ENCODE measurements at places on chromosomes 16 and 17.

DNA sequence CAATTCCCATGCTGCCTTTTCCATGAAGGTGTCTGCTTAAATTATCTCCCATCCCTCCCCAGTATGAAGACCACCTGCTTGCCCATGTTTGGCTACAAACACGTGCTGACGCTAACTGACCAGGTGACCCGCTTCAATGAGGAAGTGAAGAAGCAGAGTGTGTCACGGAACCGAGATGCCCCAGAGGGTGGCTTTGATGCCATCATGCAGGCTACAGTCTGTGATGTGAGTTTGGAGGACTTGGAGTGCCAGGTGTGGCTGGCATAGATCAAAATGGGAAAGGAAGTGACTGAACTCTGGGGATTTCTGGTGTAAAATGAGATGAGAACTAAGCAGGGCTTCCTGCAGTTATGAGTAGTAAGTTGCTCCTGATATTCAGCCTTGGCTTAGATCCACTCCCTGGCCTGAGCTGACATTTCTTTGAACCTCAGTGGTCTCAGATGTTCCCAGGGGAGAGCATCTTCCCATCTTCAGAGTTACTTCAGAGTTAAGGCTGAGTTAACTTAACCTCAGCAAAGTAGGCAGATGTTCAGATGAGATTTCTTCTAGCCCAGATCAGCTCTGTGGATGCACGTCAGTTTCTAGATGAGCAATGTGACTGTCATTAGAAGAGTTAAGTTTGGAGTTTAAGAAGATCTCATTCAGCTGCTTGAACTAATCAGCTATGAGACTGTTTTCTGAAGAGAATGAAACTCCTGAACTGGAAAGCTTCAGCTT, 32.7 kb downstream of the ITGB3 start:
- DNase-seq: no peak

- DNase-seq: no peak
Measured at GRCh38 chr17:45073414-45074070, 12.4 kb downstream of the NMT1 start.

DNA sequence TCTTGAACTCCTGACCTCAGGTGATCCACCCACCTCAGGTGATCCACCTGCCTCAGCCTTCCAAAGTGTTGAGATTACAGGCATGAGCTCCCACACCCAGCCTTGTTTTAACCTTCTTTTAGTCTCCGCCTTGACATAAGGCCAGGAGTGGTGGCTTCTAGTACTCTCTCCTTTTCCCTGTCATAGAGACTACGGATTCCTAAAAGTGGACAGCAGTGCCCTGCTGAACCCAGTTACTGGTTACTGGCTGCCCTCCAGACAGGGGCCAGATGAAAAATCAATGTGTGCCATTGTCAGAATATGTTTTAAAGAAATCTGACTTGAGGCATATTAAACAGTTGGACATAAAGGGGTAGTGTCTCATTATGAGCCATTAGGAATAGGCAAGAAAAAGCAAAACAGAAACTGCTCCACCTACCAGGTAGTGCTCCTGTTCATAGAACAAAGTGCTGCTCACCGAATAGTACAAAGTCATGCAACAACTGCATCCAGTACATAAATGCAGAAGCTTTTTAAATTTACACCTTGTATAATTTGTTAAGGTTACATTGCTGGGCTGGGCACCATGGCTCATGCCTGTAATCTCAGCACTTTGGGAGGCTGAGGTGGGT, 32.1 kb downstream of the TRIM25 start:
- DNase-seq: no peak

- no peak for DNase-seq
Measured at GRCh38 chr16:19858340-19859018, 26.2 kb downstream of the GPRC5B start.

GRCh38 chr17:44210342-44211192, 8.9 kb downstream of the UBTF start:
- peak; percentile 27 for DNase-seq

DNA sequence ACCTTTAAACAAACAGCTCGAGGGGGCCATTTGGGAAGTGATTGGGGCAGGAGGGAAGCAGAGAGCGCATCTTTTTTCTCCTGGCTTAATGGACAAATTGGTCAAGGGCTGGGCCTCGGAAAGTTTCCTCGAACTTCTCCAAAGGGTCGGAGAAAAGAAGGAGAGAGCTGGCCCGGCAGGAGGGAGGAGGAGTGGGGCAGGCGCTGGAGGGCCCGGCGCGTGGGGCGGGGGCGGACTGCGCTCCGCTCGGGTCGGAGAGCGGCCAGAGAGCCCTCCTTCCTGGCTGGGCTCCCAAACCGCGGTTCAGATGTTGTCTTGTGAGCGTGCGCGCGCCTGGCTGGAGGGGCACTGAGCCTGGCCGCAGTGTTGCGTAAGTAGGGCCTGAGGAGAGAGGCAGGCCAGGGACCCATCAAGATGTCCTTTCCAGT, 1.2 kb downstream of the MMP2 start:
- no peak for DNase-seq

GRCh38 chr16:11051879-11052808, 107.8 kb downstream of the CLEC16A start:
- DNase-seq: no peak

- no peak for DNase-seq
Measured at GRCh38 chr17:13476720-13477119, 125.0 kb downstream of the HS3ST3A1 start.

DNA sequence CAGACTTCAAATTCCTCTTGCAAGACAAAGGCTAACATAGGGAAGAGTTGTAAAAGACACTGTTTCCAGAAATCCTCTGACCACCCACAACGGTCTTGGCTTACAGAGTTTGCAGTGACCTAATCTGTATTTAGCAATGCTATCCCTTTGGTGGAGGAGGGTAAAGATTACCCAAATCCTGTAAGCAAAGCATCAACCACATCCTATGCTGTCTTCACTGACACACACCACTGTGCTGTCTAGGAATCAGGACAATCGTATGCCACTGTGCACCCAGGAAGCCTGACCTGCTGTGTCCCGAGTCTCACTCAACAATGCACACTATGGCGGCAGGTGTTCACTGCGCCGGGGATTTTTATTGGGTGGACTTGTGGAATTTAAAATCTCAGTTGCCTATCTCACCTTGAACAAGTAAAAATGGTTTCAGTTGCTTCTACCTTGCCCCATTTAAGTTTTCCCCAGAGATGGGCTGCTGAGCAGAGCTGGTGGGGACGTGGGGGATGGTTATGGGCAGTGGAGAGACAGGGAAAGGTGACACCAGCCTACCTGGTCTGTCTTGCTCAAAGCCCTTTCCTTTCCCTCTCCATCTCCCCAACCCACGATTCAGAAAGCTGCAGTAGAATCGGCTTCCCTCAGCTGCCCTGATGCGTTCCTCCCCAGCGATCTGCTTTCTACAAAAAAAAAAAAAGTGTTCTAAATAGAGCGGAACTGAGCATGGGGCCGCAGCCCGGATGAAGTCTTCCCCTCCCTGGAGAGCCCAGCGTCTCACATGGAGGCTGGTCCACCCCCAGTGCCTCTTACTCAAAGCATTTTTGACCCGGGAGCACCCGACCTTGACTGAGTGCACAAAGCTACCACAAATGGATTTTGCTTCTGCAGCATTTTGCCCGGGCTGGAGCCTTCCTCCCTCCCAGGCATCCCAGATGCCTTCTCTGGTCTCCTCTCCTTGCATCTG, 271.5 kb downstream of the SOX9 start:
- no peak for DNase-seq

GRCh38 chr17:40819528-40820125, 2.8 kb downstream of the KRT10 start:
- DNase-seq: no peak

DNA sequence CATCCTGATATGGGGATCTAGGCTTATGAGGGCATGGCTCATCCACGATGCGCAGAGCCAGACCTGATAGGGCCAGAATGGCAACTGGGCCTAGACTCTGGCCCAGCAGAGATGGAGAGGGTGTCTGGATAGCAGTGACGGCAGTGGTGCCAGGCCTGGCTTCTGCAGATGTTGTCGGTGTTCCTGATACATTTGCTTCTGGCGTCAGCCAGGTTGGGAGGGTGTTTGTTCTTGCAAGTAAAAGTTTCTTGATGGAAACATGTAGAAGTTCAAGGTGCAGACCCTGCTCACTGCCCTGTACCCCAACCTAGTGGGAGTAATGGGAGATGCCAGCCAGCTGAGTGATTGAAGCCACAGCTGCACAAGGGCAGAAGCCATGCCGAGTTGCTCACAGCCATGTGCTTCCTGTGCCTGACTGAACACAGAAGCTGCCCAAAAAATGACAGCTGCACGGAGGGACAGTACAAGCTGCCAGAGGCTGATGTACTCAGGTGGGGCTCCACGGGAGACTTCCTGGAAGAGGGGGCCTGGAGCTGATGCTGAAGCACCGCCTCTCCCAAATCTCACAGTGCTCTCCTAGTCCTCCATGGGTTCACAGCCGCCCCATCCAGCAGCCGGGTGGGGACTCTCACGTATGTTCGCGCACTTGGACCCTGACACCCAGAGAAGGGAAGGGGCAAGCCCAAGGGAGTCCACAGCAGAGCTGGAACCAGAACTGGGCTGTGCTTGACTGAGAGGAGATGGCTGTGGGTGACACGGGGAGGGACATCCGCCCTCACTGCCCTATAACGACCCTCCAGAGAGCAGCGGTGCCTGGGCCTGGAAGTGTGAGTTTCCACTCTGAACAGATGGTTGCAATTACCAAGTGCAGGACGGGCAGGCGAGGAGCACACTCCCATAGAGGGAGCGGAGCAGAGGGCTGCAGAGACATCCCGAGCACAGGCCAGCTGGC, 78.7 kb downstream of the N4BP1 start:
- no peak for DNase-seq

- no peak for DNase-seq
Measured at GRCh38 chr16:59574296-59574695, 840.2 kb upstream of the GOT2 start.

- DNase-seq: no peak
Measured at GRCh38 chr17:33039874-33040273, 48.2 kb downstream of the SPACA3 start.

DNA sequence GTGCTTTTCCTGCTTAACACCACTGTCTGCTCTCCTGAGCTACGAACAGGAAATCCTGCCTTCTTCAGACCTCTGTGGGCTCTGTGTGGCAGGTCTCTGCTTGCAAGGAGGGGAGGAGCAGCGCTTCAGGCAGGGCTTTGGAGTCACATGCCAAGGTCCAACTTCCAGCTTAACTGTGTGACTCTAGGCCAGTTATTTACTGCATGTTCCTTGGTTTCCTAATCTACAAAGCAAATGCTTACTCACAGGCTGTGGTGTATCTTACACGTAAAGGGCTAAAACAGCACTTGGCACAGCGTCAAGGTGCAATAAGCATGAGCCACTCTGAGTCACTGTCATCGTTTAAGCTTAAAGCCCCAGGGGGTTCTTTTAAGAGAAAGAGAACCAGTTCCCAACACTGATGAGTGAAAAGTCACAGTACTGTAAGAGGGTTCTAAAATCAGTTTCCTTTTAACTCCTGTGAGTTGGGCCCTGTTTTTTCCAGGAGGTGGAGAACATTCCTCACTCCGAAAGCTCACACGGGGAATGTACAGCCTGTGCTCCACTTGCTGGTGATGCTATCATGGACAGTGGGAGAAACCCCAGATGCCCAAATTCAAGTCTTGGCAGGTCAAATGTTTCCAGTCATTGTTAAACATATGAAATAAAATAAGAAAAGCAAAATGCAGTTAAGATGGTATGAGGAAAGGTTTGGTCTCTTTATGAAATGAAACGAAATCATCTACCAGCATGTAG, 54.1 kb upstream of the BCAR1 start:
- DNase-seq: no peak

DNA sequence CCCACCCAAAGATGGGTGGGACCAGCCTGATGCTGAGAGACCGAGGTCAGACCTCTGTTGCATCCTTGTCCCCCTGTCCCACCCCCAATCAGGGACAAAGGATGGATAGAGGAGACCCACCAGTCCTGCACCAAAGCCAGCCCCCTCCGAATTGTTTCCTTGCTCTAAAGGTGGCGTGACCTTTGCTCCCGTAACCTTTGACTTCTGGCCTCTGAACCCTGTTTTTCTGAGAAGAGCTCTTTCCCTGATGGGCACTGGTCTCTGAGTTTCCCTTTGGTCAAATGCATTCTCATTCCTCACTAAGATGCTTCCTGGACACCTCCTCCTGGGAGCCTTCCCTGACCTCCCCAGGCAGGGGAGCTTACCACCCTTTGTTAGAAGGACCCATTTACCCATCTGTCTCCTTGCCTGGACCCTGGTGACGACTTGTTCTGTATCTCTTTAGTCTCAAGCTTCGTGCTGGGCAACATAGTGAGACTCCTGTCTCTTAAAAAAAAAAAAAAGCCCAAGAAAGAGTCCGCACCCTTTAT, 5.3 kb upstream of the NEUROD2 start:
- no peak for DNase-seq

DNA sequence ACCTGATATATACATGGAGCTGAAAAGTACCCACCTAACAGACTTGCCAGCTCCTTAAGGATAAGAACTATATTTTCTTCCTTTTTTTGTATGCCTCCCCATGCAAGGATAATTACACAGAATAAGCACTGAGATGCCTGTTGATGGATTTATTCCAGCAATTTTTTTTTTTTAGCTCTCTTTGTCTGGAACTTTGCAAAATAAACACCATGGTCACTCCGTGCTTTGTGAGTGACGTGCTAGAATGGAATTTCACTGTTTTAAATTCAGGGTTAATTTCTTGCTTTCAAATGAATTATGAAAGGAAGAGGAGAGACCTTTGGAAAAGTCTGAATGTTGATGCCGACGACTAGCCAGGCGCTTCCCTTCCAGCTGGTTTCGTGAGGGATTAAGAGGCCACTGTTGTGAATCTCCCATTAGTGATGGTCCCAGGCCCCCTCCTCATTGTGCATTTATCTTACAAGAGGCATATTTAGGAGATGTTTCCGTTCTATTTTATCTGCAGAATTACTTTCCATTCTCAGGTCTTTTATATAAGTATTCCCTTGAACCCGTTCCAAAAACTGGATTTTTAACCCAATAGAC, 529.1 kb downstream of the WWOX start:
- DNase-seq: no peak

DNA sequence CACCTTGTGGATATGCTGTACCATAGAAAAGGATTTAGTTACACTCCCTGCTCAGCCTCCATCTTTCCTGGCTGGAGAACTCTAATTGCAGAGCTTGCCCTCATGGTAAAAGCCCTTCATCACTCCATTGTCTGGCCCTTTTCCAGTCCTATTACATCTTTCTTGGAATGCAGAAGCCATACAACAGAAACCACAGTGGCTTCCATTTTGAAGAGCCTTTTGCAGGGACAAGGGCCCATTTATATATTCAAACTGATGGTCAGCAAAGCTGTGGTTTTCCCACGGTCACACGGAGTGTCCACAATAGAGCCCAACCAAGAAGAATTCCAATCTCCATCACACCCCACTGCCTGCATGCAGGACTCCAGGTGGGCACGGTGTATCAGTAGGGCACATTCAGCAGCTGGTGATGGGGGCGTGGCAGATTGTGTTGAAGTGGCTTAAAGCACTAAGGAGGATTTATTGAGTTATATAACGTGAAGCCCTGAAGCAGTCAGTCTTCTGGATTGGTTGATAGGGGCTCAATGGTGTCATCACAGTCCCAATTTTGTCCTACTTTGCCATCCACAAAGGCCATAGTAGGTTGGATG, 20.3 kb downstream of the COPRS start:
- no peak for DNase-seq

- DNase-seq: no peak
Measured at GRCh38 chr17:27811961-27812360, 11.6 kb upstream of the NOS2 start.

Measured in NCI-H2081 treated with DMSO at 0.1 percent for 48 hours (cell line).